ENCODE measurements at places on chromosomes 7 and 10.

GRCh38 chr10:89632824-89633223 is 12.2 kb downstream of the PANK1 start:
- DNase-seq, result no peak

- DNase-seq, result peak; percentile 87
Measured at GRCh38 chr7:99473315-99473596, 566 bp downstream of the ZNF789 start.

DNA sequence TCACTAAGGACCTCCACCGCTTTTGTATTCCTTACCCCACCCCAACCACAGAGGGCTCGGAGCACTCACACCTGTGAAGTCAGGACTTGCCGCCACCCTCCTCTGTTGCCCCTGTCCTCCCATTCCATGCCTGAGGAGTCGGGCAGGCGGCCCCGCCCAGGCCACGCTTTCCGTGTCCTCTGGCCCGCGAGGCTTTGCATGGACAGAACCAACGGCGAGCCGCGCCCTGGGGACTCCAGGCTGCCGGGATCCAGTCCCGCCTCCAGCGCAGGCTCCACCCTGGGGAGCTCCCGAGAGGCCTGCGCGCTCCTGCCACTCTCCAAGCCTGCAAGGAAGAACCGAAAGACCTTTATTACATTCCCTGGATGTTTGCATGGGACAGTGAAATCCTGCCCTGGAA is 366.4 kb upstream of the POM121L12 start:
- no peak for DNase-seq

- DNase-seq, result no peak
Measured at GRCh38 chr10:62050893-62051433, 149.5 kb downstream of the ARID5B start.

GRCh38 chr7:90648107-90648506 is 52.0 kb downstream of the CDK14 start:
- DNase-seq, result no peak

DNA sequence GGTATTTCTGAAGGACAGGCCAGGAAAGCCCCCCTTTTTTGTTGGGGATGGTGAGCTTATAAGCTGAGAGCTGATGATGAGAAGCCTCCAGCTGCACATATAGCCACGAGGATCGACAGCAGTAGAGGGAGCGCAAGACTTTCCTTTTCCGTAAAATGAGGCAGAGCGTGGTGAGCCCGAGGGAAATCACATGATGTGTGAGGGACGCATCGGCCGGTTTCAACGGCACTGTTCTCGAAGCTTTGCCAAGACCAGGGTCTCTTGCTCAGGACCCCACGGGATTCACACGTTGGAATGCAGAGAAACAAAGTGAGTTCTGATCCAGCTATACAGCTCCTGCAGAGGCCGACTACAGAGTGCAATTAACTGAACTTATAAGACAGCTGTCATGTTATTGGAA is 55.7 kb downstream of the ADAM12 start:
- no peak for DNase-seq

- DNase-seq, result no peak
Measured at GRCh38 chr7:100370303-100370702, 3.0 kb upstream of the PILRA start.
